ENCODE measurements at places on chromosomes 11 and 22. TPM values are rescaled to one million over a fixed set of nuclear protein-coding genes. Genes with fewer than 3 reads are reported as not detected.
A peak's percentile ranks its signal among the peaks of the same experiment; 100 is the strongest.

Gene TBX10
- total RNA-seq, result not detected

Gene MPZL3
- not detected for total RNA-seq

Gene RASD2
- not detected for total RNA-seq

Gene TRIM29
- total RNA-seq, result not detected

Gene PDGFD
- total RNA-seq, result 6.6 TPM

- DNase-seq, result no peak
Measured at GRCh38 chr11:98531576-98531975, 489.2 kb upstream of the CNTN5 start.

DNA sequence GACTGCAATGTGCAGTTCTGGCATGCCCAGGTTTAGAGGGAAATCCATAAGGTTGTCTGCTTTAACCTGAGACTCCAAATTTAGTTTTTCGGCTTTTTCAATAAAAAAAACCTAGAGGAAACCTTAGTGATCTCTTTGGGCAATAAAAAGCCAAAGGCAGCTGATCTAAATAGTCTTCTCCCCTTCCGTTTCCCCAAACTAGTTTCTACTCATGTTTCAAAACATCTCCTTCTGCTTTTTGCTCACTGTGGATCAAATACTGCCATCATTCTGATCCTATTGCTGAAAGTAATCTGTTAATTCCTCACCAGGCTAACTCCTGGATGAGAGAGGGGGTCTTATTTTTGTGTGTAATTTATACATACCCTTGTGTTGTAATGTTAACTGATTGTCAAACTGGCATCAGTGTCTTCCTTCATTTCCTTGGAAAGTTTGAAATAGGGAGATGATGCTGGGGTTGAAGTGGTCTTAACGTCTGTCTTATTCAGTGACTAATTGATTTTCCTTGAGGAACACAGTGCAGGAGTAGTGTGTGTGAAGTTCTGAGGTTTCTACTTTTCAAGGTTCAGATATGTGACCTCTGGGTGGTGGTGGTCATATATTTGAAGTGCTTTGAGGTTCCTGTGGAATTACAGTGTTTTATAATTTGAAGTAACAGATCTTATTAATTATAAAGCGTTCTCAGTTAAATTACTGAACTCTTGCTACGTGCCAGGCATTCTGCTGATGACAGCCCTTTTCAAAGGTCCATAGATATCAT is 55.0 kb downstream of the ARHGAP42 start:
- no peak for DNase-seq

- no peak for DNase-seq
Measured at GRCh38 chr11:82718307-82718706, 15.4 kb downstream of the FAM181B start.

DNA sequence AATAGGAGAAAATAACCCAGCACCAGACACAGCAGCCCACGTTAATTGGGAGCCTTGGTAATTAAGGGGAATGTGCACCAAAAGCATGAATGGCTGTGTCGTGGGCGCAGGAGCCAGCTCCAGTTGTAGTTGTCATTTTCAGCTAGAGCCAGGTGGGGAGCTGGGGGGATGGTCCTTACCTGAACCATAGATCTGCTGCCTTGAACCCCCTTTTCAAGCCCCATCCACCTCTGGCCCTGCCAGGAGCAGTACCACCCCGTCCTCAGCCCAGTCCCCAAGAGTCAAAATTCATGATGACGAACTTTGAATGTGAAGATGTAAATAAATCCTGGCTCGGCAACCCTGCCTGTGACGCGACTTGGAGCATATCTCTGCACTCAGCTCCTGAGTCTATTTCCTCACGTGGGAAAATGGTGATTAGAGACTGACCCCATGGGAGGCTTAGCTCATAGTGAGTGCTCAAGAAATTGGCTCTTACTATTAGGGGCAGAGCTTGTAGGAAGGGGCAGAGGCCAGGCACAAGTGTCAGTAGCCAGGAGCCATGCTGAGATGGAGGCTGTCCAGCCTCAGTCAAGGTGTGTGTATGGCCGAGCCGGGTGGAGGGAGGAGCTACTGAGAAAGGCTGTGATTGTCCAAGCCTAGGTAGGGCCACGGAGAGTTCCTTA is 794 bp upstream of the FXYD6 start:
- DNase-seq, result no peak

GRCh38 chr11:2958251-2958650 is 29.0 kb upstream of the PHLDA2 start:
- no peak for DNase-seq

DNA sequence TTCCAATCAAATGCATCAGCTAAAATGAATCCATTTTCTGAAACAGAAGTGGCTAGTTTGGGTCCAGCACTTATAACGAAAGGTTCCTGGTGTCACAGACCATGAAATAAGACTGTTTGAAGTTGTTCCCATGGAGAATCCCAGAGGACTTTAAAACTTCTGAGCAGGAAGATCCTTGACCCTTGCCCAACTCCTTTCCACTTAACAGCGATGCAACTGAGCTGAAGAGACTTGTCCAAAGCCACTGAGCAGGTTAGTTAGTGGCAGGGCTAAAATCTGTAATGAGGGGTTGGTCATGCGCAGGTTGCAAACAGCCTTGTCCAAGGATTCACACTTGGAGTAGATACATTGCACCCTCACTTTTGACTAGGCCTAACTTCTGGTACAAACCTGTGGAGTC is 1.3 kb downstream of the RAB38 start:
- no peak for DNase-seq

DNA sequence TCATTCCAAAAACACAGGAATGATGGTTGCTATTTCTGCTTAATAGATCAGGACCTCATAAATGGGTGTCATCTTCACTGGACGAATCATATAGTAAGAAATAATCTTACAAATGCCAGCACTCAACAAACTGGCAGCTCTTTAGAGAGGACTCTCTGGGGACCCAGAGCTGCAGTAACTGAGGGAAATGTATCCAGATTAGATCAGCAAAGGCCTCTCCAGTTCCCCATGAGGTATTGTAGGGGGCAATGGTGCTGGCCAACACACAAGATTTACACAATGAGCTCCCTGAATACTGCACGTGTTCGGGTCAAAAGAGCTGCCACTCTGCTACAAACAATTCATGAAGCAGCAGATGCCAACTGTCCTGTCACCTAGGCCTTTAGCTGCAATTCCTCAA is 110.2 kb downstream of the RBFOX2 start:
- no peak for DNase-seq

GRCh38 chr11:113725407-113725806 is 19.3 kb upstream of the TMPRSS5 start:
- DNase-seq, result no peak

- no peak for DNase-seq
Measured at GRCh38 chr11:58788355-58789023, 56.0 kb downstream of the GLYATL2 start.

- peak; percentile 72 for DNase-seq
Measured at GRCh38 chr22:33853200-33854097, 66.8 kb downstream of the LARGE1 start.

Data from SJSA1 (cell line).